ENCODE measurements at places on chromosomes 1 and 21.

- no peak for DNase-seq
These were observed 15.9 kb downstream of the H3-3A start for GRCh38 chr1:226078374-226078773.

- DNase-seq, result peak; percentile 49
These were observed 58.8 kb upstream of the SPATA6 start for GRCh38 chr1:48530727-48531351.

- DNase-seq, result no peak
These were observed 15.5 kb downstream of the CAMTA1 start for GRCh38 chr1:6800745-6801144.

DNA sequence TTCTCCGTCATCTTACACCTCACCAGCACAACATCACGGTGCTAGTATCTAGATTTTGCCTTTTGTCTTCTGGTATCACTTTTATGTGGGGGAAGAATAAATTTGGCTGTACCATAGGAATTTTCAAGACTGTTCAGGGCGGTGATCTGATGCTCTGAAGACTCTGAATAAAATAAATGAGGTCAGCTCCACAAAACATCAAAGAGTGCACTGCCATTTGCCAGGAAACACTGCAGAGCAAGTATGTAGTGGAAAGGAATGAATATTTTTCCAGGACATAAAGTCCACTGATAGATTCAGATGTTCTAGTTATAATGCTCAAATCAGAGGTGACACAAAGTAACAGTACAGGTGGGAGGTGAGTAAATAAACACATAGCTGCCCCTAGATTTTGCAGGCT, 56.3 kb downstream of the ZP4 start:
- DNase-seq, result no peak

- DNase-seq, result no peak
These were observed 3.4 kb upstream of the KIFAP3 start for GRCh38 chr1:170077926-170078325.

GRCh38 chr1:107795441-107795840, 169.5 kb downstream of the VAV3 start:
- DNase-seq, result no peak

DNA sequence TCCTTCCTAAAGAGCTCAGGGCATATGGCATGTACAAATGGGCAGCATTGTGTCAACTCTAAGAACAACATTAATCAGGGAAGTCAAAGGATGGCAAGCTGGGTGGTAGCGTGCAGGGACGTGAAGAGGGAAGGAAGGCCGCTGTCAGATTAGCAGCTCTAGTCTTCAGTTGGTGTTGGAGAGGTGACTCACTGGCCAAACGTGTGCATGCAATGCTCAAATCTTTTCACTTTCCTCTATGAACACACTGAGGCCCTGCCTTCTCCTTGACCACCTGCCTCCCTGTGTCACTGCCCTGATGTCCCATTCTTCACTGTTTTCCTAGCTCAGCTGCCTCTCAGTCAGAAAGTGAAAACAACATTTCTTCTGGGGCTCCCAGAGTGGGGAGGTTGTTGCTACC, 5.9 kb upstream of the PIGR start:
- DNase-seq, result peak; percentile 71

Measured in foreskin keratinocyte (primary cell).